ENCODE measurements at places on chromosomes 3 and 15.

- peak; percentile 87 for DNase-seq
Observed at GRCh38 chr3:128432971-128433836, 33.5 kb downstream of the DNAJB8 start.

- DNase-seq = peak; percentile 87
Observed at GRCh38 chr3:155079746-155080487, at the start of gene MME. Gene MME (plus strand): TSS chr3:155080319. CDS start chr3:155084168, 3,849 bp downstream.

DNA sequence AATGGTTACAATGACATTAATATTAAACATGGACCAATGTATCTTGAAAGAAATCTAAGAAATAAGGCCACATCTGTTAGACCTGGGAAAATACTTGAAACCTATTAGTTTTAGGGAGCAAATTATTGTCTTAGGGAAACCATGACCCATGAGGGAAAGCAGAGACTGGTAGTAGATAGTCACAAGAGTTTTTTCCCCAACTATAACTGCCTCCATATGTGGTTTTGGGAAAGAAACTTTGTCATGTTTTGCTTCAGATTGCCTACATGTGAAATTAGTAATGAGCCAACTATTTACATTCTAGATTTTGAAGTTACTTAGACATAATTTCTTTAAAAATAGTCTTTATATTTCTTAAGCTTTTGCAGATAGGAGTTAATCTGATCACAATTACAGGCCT lies 474.9 kb downstream of the ROBO2 start:
- no peak for DNase-seq

DNA sequence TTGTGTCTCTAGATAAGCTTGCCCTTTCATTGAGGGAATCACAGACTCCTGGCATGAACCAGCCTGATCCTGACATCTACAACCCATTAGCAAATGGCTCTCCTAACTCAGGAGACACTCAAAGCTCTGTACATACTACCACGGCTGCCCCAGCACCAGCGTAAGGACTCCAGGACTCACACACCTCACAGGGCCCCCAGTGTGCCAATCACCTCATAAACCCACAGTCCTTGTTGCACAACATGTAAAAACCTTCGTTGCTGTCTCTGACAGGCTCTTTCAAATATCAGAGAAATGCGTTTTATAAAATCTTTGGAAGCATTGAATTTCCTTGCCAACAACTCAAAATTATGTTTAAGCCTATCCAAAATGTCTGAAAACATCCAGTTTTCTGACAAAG lies 7.3 kb downstream of the FYCO1 start:
- no peak for DNase-seq

- DNase-seq = no peak
Observed at GRCh38 chr15:29835301-29835700, 13.0 kb upstream of the TJP1 start.

DNA sequence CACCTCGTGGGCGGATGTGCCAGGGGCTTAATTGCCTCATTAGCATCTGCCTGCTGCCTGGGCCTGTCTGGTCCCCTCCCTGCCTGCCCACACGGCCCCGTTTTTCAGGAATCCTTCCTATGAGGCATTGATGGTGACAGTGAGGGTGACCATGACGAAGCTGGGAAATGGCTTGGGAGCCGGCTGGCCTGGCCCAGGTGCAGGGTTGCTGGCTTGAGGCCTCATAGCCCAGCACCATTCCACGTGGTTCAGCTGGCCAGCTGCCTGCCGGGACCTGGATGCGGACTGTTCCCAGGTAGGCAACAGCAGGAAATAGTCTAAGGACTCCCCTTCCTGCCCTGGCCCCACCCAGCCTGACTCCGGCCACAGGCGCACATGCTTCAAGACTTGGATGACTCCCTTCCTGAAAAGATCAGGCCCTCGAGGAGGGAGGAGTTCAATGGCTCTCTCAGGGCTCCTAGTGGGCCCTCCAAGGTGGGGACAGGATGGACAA lies 8.9 kb upstream of the DUSP7 start:
- DNase-seq = no peak

Measured in NCI-H1417 (cell line).